Glutamatergic neuron (in vitro differentiated cells): ENCODE measurements at places on chromosomes 4 and X.

DNA sequence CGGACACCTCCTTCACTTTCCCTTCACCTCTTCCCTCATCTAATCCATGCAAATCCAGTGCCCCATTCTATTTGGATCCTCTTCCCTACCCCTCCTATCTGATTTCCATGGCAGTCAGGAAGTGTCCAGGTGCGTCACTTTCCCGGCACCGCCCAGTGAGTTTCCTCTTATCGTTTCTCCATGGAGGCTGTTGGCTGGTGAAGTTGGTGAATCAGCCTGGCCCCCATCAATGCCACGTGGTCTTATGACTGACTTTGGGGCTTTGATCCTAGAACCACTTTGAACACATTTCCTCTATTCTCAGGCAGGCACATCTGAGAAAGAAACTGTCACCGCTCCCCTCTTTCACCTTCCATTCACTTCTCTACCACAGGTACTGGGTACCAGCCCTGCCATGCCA is 137.8 kb downstream of the CEP135 start:
- H3K27ac ChIP-seq: no peak overlapping the region
- no peaks in the 10 kb centered on the region for H3K27me3 ChIP-seq
- H3K36me3 ChIP-seq: no peaks in the 10 kb centered on the region

- no peak overlapping the region for H3K27ac ChIP-seq
- no peak overlapping the region for H3K4me3 ChIP-seq
- H3K4me1 ChIP-seq: no peaks in the 10 kb centered on the region
- DNase-seq: no peak
- H3K27me3 ChIP-seq: no peaks in the 10 kb centered on the region
These were observed 35.9 kb downstream of the SLC9A6 start for GRCh38 chrX:136021160-136021559.

DNA sequence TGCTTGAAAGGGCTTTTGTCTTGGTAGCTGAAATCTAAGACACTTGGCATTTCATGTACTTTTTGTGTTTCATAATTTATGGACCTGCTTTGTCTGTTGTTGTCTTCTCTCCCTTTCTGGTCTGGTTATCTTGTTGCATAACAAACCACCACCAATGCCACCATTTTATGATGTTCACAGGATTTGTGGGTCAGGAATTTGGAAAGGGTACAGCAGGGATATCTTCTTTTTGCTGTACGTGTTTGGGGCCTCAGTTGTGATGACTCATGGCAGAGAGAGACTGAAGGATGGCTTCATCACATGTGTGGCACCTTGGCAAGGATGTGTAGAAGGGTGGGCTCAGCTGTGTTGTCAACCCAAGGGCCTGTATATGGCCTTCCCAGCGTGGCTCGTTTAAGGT is 35.2 kb downstream of the KDM6A start:
- H3K4me1 ChIP-seq: peaks cover 8% of the 10 kb centered on the region
- no peaks in the 10 kb centered on the region for H3K27me3 ChIP-seq
- H3K4me3 ChIP-seq: no peak overlapping the region
- DNase-seq: no peak
- peak overlapping the region; percentile 64 for H3K27ac ChIP-seq

- no peaks in the 10 kb centered on the region for H3K4me1 ChIP-seq
- DNase-seq: no peak
- H3K27me3 ChIP-seq: peaks cover 1% of the 10 kb centered on the region
- H3K4me3 ChIP-seq: no peak overlapping the region
- no peak overlapping the region for H3K27ac ChIP-seq
These were observed 93.3 kb downstream of the TMEM47 start for GRCh38 chrX:34563804-34564203.

- H3K27me3 ChIP-seq: peaks cover 4% of the 10 kb centered on the region
- no peak overlapping the region for H3K4me3 ChIP-seq
- H3K27ac ChIP-seq: no peak overlapping the region
- no peak for DNase-seq
- H3K4me1 ChIP-seq: peaks cover 21% of the 10 kb centered on the region
- H3K36me3 ChIP-seq: no peaks in the 10 kb centered on the region
These were observed 95.7 kb upstream of the AFAP1 start for GRCh38 chr4:8035371-8035780.

GRCh38 chr4:109912706-109913595 is at the start of gene EGF:
Gene EGF, plus strand, starts transcription at chr4:109912883. Its CDS starts 453 bp downstream, at chr4:109913336.
- no peak within 1 kb of the TSS for H3K27ac ChIP-seq
- no peak for DNase-seq
- no peak within 1 kb of the TSS for H3K4me3 ChIP-seq
- no peaks in the 10 kb centered on the region for H3K4me1 ChIP-seq

- no peak for DNase-seq
- H3K27me3 ChIP-seq: no peaks in the 10 kb centered on the region
- H3K36me3 ChIP-seq: no peaks in the 10 kb centered on the region
- H3K4me1 ChIP-seq: peaks cover 10% of the 10 kb centered on the region
These were observed 208.3 kb upstream of the LEF1 start for GRCh38 chr4:108377021-108377420.

DNA sequence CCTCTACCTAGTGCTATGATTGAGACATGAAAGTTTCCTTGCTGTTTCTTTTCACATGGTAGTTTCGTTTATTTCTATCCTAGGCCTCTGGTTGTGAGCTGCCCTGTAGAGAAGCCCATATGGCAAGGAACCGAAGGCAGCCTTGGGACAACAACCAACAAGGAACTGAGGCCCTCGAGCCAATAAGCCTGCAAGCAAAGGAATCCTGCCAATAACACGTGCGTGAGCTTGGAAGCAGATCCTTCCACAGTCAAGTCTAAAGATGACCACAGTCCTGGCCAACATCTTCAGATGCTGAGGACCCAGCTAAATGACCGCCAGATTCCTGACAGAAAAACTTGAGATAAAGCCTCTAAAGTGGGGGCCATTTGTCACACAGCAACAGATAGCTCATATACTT is 100.4 kb upstream of the FAM9B start:
- H3K27me3 ChIP-seq: no peaks in the 10 kb centered on the region
- no peak for DNase-seq
- no peak overlapping the region for H3K27ac ChIP-seq
- H3K4me3 ChIP-seq: no peak overlapping the region
- H3K4me1 ChIP-seq: peaks cover 8% of the 10 kb centered on the region

DNA sequence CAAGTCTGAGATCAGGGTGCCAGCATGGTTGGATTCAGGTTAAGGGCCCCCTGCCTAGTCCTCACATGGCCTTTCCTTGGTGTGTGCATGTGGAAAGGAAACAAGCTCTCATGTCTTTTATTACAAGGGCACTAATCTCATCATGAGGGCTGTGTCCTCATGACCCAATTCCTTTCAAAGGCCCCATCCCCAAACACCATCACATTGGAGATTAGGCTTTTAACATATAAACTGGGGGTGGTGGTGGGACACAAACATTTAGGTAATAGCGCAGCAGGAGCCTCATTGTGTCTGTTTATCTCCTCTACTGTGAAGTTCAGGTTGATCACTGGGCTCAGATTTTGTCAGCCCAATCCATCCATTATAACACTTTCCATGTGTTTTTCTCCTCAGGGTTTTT is 41.0 kb downstream of the BEX3 start:
- no peak overlapping the region for H3K4me3 ChIP-seq
- H3K4me1 ChIP-seq: peaks cover 2% of the 10 kb centered on the region
- no peaks in the 10 kb centered on the region for H3K36me3 ChIP-seq
- DNase-seq: no peak
- no peak overlapping the region for H3K27ac ChIP-seq

- H3K27me3 ChIP-seq: no peaks in the 10 kb centered on the region
- DNase-seq: no peak
- peaks cover 3% of the 10 kb centered on the region for H3K4me1 ChIP-seq
- H3K36me3 ChIP-seq: no peaks in the 10 kb centered on the region
These were observed 162.2 kb downstream of the BCOR start for GRCh38 chrX:39935411-39936064.

- peaks cover 9% of the 10 kb centered on the region for H3K4me1 ChIP-seq
- H3K27me3 ChIP-seq: peaks cover 3% of the 10 kb centered on the region
- DNase-seq: no peak
These were observed 28.6 kb downstream of the RGS12 start for GRCh38 chr4:3321295-3321889.

GRCh38 chr4:10002278-10002677 is 19.0 kb downstream of the SLC2A9 start:
- no peaks in the 10 kb centered on the region for H3K36me3 ChIP-seq
- no peak overlapping the region for H3K27ac ChIP-seq
- H3K4me3 ChIP-seq: no peak overlapping the region
- DNase-seq: no peak

GRCh38 chr4:16884673-16885460 is 13.6 kb downstream of the LDB2 start:
- no peaks in the 10 kb centered on the region for H3K27me3 ChIP-seq
- H3K27ac ChIP-seq: no peak overlapping the region
- no peak overlapping the region for H3K4me3 ChIP-seq
- peaks cover 2% of the 10 kb centered on the region for H3K4me1 ChIP-seq

DNA sequence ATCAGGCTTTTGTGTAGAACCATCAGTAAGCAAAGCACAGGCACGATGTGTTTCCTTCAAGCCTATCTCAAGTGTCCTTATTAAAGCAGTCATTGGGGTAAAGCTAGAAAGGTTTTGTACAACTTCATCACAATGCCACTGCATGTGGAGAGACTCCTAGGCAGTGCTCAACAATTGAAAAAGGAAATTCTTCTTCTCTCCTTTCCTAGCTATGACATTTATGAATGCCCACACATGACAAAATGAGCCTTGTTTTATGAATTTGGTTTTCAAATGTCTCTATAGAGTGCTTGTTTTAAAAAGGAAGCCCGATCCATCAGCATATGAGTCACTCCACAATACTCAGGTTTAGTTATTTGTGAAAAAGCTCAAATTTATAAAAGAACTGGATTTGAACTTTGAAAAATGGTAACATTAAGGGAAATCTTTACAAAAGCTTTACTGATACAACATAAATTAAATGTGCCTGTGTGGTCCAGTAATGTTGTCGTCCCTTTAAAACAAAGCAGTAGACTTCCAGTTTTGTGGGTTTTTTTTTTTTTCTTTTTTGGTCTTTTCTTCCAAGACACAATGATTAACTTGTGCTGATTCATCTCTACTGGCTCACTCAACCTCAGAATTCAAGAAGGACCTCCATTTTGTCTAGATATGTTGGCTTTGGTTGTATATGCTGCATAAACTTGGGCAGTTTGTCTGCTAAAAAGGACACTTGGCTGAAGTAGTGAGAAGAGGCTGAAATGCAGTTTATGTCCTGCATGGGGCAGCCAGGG is 273.8 kb downstream of the GASK1B start:
- no peaks in the 10 kb centered on the region for H3K27me3 ChIP-seq
- H3K27ac ChIP-seq: no peak overlapping the region
- peaks cover 5% of the 10 kb centered on the region for H3K4me1 ChIP-seq
- DNase-seq: no peak
- no peak overlapping the region for H3K4me3 ChIP-seq

- H3K27me3 ChIP-seq: no peaks in the 10 kb centered on the region
- H3K27ac ChIP-seq: no peak overlapping the region
- H3K4me1 ChIP-seq: no peaks in the 10 kb centered on the region
- DNase-seq: no peak
These were observed 180.7 kb upstream of the PGRMC2 start for GRCh38 chr4:128468123-128468989.
